Stimulated activated naive CD8-positive, alpha-beta T cell treated with anti-CD3 and anti-CD28 coated beads, Interleukin-15, Interleukin-2, amounts not matched to agents 100 U/mL and 50 U/mL, for 24 hours (primary cell): ENCODE measurements at places on chromosomes 6 and 20.

- peak; percentile 73 for DNase-seq
These were observed 100.1 kb upstream of the AGPAT4 start for GRCh38 chr6:161373905-161374451.

DNA sequence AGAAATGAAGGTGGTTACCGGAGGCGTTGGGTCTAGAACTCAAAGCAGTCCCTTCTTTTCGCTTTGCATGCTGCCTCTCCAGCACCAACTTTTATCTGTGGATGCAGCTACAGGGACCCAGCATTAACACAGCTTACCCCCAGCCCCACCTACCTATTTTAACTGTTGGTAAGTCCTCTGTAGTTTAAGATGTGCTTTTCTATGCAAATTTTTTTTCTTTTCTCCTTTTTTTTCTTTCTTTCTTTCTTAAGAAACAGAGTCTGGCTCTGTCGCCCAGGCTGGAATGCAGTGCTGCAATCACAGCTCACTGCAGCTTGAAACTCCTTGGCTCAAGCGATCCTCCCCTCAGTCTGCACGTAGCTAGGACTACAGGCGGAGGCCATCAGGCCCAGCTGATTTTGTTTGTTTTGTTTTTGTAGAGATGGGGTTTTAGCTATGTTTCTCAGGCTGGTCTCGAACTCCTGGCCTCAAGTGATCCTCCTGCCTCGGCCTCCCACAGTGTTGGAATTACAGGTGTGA, 6.5 kb upstream of the USP45 start:
- DNase-seq: no peak

GRCh38 chr6:25132934-25133333, 146.2 kb upstream of the CARMIL1 start:
- no peak for DNase-seq

GRCh38 chr6:34243131-34243771, 5.6 kb downstream of the SMIM29 start:
- no peak for DNase-seq

GRCh38 chr6:157981395-157982101, at the start of gene SYNJ2:
Gene SYNJ2 (plus strand): TSS chr6:157981863. CDS start chr6:157981962, 99 bp downstream.
- DNase-seq: peak; percentile 78

- no peak for DNase-seq
These were observed 133.1 kb upstream of the PRDM1 start for GRCh38 chr6:105952772-105953690.

- peak; percentile 54 for DNase-seq
These were observed 16.1 kb upstream of the CCN6 start for GRCh38 chr6:112037783-112038216.

DNA sequence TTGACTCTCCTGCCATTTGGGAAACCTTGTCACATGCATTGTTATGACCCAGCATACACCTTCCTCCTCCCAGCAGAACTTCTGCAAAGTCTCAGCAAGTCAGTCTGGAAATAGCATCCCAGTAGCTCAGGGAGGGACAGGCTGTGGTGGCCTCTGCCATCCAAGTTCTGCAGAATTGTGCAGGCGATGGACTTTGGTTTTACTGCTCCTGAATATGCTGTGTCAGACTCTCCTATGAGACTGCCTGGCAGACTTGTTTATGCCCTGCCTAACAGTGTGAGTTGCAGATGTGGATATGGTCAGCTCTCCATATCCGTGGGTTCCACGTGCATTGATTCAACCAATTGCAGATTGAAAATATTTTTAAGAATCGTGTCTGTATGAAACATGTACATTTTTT, 52.8 kb downstream of the SNRNP48 start:
- no peak for DNase-seq

- no peak for DNase-seq
These were observed 577 bp upstream of the SLC24A3 start for GRCh38 chr20:19211661-19212468.

- no peak for DNase-seq
These were observed 95.8 kb downstream of the DHX35 start for GRCh38 chr20:39057911-39058310.

DNA sequence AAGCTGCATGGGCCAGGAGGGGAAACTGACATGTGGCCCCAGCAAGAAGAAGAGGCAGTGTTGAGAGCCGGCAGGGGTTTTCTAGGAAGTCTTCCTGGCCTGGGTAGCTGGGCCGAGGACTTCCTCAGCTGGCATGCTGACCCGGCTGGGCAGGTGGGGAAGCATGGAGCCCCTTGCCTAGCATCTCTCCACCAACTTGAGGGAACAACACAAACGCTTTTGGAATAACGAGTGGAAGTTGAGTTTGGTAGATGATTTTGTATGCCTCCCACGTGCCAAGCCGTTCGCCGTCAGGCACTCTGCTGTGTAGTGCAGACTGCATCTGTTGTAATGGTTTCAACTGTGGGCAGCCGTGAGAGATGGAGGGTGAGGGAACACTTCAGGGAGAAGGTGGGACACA, 7.3 kb downstream of the TMEM181 start:
- no peak for DNase-seq

- DNase-seq: no peak
These were observed 75.9 kb downstream of the RREB1 start for GRCh38 chr6:7183707-7184106.

GRCh38 chr6:106334646-106335448, 9.3 kb upstream of the ATG5 start:
- peak; percentile 33 for DNase-seq

DNA sequence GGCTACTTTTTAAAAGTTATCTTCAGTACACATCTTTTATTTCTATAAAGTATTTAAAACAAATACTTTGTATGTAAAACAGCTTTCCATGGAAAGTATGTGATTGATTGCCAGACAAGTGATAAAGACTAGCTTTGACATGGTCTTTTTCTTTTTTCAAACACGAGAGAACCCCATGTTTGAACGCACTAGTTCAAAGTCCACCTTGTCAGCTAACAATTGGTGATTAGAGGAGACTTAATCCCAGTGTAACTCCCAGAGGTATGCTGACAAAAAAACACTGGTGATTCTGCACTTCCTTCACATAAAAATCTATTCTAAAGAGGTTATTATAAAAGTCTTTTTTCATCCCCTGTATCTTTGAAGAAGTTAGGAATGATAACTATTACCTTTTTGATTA, 438.1 kb downstream of the GJA1 start:
- DNase-seq: no peak

GRCh38 chr20:10171864-10172751, 46.5 kb upstream of the SNAP25 start:
- DNase-seq: peak; percentile 50

DNA sequence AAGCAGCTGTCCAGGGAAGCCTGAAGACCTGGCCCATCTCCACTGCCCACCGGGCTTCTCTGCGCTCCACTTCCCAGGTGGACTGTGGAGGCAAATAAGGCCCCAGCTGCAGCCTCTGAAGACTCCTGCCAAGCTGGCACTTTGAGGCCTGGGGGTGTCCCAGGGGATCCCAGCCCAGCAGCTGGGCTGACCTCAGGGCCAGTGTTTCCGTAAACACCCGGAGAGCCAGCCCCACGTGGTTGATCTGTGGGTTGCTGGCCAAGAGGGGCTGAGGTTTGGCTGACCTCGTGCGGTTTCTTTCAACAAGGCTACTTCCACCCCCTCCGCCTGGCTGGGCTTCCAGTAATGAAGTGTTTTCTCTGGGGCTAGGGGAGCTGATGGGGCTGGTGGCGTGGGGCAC, 12.4 kb upstream of the CCN5 start:
- DNase-seq: no peak

DNA sequence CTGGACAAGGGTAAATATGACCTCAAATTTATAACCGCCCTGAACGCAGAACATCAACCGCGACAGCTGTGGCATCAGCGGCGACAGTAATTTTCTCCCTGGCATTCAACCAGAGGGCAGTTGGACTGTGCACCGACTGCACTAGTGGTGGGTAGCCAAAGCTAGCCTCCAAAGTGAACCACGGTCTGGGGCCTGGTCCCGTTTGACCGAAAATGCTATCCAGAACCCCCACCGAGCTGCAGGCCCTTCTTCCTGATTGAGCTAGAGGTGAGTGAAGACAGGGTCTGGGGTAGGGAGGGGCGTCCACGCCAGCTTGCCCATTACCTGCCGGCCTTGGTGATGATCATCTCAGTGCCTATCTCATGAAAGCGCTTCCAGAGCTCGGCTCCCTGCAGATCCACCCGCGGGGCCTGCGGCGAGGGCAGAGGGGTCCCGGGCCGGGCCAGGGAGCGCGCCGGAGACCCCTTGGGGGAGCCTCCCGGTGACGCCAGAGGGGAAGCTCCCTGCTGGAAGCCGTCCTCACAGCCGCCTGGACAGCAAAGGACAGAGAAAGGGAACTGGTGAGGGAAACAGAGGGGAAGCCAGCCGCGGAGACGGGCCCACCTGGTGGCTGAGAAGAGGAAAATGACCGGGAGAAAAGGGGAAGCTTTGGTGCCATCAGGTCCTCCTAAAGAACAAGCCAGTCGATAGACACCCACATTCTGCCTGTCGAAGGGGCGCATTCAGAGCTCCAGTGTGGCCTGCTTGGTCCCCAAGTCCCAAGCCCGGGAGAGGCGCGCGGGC, 2.0 kb downstream of the TBX18 start:
- DNase-seq: no peak

DNA sequence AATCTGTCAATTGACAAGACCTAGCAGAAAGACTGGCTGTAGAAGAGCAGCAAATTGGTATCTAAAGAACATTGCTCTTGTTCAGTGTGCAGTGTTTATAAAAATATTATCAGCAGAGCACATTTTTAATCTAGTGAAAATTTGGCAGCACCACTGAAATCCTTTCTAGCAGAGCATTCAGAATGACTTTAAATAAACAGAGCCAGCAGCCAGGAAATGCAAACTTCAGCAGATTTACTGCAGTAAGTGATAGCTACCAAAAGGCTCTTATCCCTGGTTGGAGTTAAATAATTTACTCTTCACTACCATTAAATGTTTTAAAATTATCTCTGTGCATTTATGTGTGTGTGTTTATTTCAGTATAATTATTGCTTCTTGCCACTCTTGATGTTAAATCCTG, 590.9 kb upstream of the CITED2 start:
- no peak for DNase-seq
